ENCODE measurements at places on chromosomes 16 and 17. TPM values are rescaled to one million over a fixed set of nuclear protein-coding genes. Genes with fewer than 3 reads are reported as not detected.

The PERCC1 gene
- not detected for total RNA-seq

The PRSS8 gene
- total RNA-seq: not detected

The MAPT gene
- 0.53 TPM for total RNA-seq

The CES3 gene
- total RNA-seq: 0.39 TPM

The APOBR gene
- not detected for total RNA-seq

The C17orf50 gene
- not detected for total RNA-seq

The CDC6 gene
- 3.9 TPM for total RNA-seq

The SCGB1C2 gene
- total RNA-seq: not detected

The SALL1 gene
- total RNA-seq: 1.0 TPM

The MYH11 gene
- 1.2 TPM for total RNA-seq

The OR3A3 gene
- not detected for total RNA-seq

The PYDC1 gene
- total RNA-seq: not detected

The KCNH4 gene
- not detected for total RNA-seq

The RNF157 gene
- total RNA-seq: 0.30 TPM

The NPW gene
- total RNA-seq: 0.85 TPM

The DHRS7B gene
- total RNA-seq: 12.6 TPM

The NLGN2 gene
- total RNA-seq: 28.4 TPM

The TNFRSF13B gene
- total RNA-seq: not detected
